Naive thymus-derived CD4-positive, alpha-beta T cell (primary cell): ENCODE measurements at places on chromosomes 7 and 10. TPM values are rescaled to one million over a fixed set of nuclear protein-coding genes. Genes with fewer than 3 reads are reported as not detected.

GRCh38 chr7:96332325-96332724, 10.4 kb upstream of the SLC25A13 start:
- no peaks in the 10 kb centered on the region for H3K36me3 ChIP-seq
- H3K27ac ChIP-seq, result no peak overlapping the region
- no peak overlapping the region for H3K4me3 ChIP-seq
- no peak for DNase-seq
- no peaks in the 10 kb centered on the region for H3K27me3 ChIP-seq

The MMRN2 gene
- polyA plus RNA-seq, result 0.18 TPM

DNA sequence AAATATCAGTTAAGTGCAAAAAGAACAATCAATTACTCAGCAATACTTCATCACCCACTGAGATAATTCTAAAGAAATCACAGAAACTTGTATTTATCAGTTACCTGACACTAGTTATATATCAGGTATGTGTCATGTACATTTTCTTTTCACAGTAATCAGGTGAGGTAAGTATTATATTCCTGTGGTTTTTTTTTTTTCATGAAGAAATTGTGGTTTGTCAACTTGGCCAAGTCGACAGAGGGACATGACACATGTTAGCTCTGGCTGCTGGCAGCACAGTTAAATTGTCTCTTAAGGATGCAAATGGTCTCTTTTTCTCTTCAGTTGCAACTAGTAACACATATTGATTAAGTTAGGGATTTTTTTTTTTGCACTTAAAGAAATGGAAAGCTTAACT, 13.7 kb upstream of the GPR141 start:
- H3K4me1 ChIP-seq, result no peaks in the 10 kb centered on the region
- no peak overlapping the region for H3K4me3 ChIP-seq
- no peak overlapping the region for H3K27ac ChIP-seq
- no peaks in the 10 kb centered on the region for H3K27me3 ChIP-seq

- H3K4me3 ChIP-seq, result no peak overlapping the region
- no peaks in the 10 kb centered on the region for H3K4me1 ChIP-seq
- no peak for DNase-seq
- no peaks in the 10 kb centered on the region for H3K36me3 ChIP-seq
Measured at GRCh38 chr10:6885284-6885683, 305.2 kb upstream of the PRKCQ start.

- no peaks in the 10 kb centered on the region for H3K4me1 ChIP-seq
- no peak overlapping the region for H3K4me3 ChIP-seq
- H3K27ac ChIP-seq, result no peak overlapping the region
Measured at GRCh38 chr7:73507556-73507955, 14.5 kb downstream of the BAZ1B start.

The RBP3 gene
- not detected for polyA plus RNA-seq

The GRM8 gene
- polyA plus RNA-seq, result not detected

DNA sequence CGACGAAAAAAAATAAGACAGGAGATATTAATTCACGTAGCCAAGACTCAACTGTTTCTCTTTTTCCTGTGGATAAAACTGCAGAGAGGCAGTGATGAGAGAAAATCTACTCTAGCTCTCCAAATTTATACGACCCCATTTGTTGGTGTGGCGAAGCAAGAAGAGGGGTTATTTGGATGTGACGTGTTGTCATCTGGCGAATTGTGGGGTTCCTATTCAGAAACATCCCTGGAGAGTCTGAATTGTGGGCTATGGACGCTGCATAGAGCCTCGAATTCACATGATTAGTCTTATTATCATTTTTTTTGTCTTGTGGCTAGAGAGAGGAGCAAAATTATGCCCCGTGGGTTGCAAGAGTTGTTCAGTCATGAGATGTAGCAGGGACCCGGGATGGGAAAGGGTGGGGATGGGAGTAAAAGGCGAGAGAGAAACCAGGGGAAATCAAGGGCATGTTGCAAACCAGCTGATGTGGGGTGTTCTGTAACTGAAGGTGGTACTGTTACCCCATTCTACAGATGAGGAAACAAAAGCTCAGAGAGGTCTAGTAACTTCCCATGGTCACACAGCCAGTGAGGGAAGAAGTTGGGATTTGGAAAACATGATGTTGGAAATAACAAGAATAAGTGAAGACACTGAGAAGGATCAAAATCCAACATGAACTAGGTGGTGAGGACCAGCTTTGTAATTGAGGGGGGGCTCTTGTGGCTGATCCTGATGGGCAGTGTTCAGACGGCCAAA, 69.2 kb upstream of the SFMBT2 start:
- H3K27me3 ChIP-seq, result no peaks in the 10 kb centered on the region
- peak overlapping the region; percentile 8 for H3K4me3 ChIP-seq
- no peak for DNase-seq

DNA sequence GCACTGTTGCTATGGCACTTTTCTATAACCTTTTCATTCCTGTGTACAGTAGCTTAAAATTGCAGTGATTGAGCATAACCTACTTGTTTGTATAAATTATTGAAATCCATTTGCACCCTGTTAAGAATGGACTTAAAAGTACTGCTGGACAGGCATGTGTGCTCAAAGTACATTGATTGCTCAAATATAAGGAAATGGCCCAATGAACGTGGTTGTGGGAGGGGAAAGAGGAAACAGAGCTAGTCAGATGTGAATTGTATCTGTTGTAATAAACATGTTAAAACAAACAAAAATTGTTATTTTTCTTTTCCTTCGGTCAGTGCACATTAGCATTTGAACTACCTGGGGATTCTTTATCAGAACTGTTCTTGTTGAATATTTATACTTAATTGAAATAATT, 57.1 kb upstream of the BAMBI start:
- H3K27ac ChIP-seq, result no peak overlapping the region
- no peak overlapping the region for H3K4me3 ChIP-seq
- no peak for DNase-seq

- no peak overlapping the region for H3K27ac ChIP-seq
- no peak for DNase-seq
- H3K27me3 ChIP-seq, result no peaks in the 10 kb centered on the region
- H3K4me1 ChIP-seq, result no peaks in the 10 kb centered on the region
- H3K4me3 ChIP-seq, result no peak overlapping the region
Measured at GRCh38 chr7:128812514-128813168, 17.6 kb upstream of the FLNC start.

GRCh38 chr7:33853361-33854062, 51.8 kb upstream of the BMPER start:
- no peak overlapping the region for H3K4me3 ChIP-seq
- no peaks in the 10 kb centered on the region for H3K36me3 ChIP-seq
- H3K27ac ChIP-seq, result no peak overlapping the region
- DNase-seq, result no peak

The AZGP1 gene
- not detected for polyA plus RNA-seq

DNA sequence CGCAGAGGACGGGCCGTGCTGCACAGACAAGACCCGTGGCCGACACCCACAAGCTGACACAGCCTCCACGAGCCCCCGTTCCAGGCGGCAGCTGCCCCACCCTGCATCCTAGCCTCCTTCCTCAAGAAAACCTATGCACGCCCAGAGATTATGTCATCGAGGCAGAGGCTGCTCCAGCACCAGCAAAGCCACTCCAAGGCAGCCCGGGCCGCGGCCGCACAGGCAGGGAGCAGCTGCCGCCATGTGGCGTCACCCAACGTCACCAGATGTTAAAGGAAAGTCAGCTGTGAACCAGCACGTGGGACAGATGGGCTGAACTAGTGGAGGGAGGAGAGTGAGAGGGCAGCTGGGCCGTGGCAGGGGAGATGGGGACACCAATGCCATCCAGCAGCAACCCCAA, 59.8 kb downstream of the STK32C start:
- no peak overlapping the region for H3K4me3 ChIP-seq
- no peak overlapping the region for H3K27ac ChIP-seq
- H3K36me3 ChIP-seq, result no peaks in the 10 kb centered on the region
- H3K4me1 ChIP-seq, result no peaks in the 10 kb centered on the region
- no peak for DNase-seq
- no peaks in the 10 kb centered on the region for H3K27me3 ChIP-seq

- DNase-seq, result no peak
- H3K4me3 ChIP-seq, result peak overlapping the region; percentile 34
- no peaks in the 10 kb centered on the region for H3K27me3 ChIP-seq
- peaks cover 74% of the 10 kb centered on the region for H3K4me1 ChIP-seq
- H3K27ac ChIP-seq, result peak overlapping the region; percentile 60
- peaks cover 38% of the 10 kb centered on the region for H3K36me3 ChIP-seq
Measured at GRCh38 chr7:50393076-50393475, 57.1 kb downstream of the FIGNL1 start.

The GPR37 gene
- polyA plus RNA-seq, result not detected

DNA sequence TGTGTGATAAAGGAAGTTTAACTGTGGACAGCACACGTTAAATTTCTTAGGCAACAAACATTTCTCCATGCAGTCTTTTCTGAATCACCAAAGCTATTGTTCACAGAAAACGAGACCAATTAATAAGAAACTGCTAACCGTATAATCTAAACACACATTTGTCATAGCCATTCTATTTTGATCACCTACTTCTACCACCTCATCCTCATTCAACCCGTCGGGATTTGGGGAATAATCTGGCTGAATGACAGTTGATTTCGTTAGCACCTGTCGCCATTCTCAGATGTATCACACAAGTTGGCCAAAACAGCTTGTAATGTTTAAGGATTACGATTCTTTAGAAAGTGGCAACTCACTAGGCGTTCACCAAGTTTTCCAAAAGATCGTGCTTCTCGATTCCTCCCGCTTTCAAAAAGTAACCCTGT, 1.2 kb downstream of the EZH2 start:
- H3K27ac ChIP-seq, result peak overlapping the region; percentile 97
- DNase-seq, result no peak
- H3K27me3 ChIP-seq, result no peaks in the 10 kb centered on the region
- peaks cover 7% of the 10 kb centered on the region for H3K4me1 ChIP-seq
- H3K36me3 ChIP-seq, result no peaks in the 10 kb centered on the region

The PPIF gene
- 8.7 TPM for polyA plus RNA-seq

DNA sequence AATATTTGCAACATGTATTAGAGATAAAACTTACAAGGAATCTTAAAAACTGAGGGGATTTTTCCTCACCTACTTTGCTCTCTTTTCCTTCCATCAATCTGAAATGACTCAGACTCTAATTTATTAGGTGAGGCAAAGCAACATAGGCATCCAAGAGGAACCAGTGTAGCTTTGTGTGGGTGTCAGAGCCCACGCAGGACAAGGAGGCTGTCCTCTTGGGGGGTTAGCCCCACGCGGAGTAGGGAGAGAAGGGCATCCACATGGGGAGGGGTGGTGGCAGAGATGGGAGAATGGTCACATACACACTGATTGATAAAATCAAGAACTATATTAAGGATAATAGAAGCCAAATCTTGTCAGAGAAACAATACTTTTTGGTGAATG, 33.8 kb upstream of the ARMS2 start:
- H3K36me3 ChIP-seq, result peaks cover 3% of the 10 kb centered on the region
- H3K4me1 ChIP-seq, result peaks cover 72% of the 10 kb centered on the region
- no peak overlapping the region for H3K4me3 ChIP-seq
- DNase-seq, result no peak
- no peaks in the 10 kb centered on the region for H3K27me3 ChIP-seq
- peak overlapping the region; percentile 54 for H3K27ac ChIP-seq

The SFRP5 gene
- not detected for polyA plus RNA-seq

The OPN4 gene
- not detected for polyA plus RNA-seq

GRCh38 chr10:69086001-69086509, 1.8 kb upstream of the SRGN start:
- H3K27me3 ChIP-seq, result no peaks in the 10 kb centered on the region
- no peak for DNase-seq
- peaks cover 13% of the 10 kb centered on the region for H3K4me1 ChIP-seq
- H3K36me3 ChIP-seq, result no peaks in the 10 kb centered on the region
- peak overlapping the region; percentile 24 for H3K27ac ChIP-seq
- no peak overlapping the region for H3K4me3 ChIP-seq

GRCh38 chr7:121831351-121831750, 41.6 kb upstream of the PTPRZ1 start:
- no peak overlapping the region for H3K4me3 ChIP-seq
- no peaks in the 10 kb centered on the region for H3K4me1 ChIP-seq
- no peaks in the 10 kb centered on the region for H3K36me3 ChIP-seq

GRCh38 chr7:51062222-51062987, 254.2 kb downstream of the COBL start:
- no peak for DNase-seq
- H3K36me3 ChIP-seq, result no peaks in the 10 kb centered on the region
- no peak overlapping the region for H3K4me3 ChIP-seq
- H3K4me1 ChIP-seq, result no peaks in the 10 kb centered on the region
- no peak overlapping the region for H3K27ac ChIP-seq

GRCh38 chr7:12759151-12759550, 71.7 kb downstream of the ARL4A start:
- no peaks in the 10 kb centered on the region for H3K36me3 ChIP-seq
- H3K27ac ChIP-seq, result no peak overlapping the region
- DNase-seq, result no peak
- H3K27me3 ChIP-seq, result no peaks in the 10 kb centered on the region

The GCC1 gene
- polyA plus RNA-seq, result 21.1 TPM

DNA sequence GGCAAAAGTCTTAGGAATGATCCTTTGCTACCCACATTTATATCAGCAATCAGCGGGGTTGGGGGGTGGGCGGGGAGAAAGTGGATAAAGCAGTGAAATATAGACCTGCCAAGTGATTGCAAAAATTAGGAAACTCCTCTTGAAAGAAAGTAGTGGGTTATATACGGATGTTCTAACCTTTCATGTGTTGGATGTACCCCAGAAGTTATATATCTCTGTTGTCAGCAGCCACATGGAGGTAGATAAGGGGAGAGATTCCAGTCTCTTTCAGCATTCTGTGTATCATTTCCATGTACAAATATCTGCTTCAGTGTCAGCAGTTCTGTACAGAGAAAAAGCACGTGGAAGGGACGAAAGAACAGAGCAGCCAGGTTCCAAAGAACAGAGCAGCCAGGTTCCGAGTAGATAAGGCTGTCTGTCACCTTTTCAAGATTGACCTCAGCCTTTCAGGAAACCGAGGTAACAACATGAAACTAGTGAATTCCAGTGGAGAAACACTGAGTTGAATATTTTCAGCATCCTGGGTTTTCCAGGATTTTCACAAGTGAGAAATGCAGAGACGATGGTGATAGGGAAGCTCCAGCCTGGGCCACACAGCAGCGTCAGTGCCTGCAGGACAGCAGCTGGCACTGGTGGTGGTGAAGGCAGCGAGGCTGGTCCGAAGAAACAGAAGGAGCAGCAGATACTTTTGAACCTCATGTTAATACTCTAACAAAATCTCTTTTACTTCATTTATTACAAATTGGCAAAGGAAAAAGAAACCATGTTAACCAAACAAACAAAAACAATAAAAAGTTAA, 212.3 kb downstream of the C7orf25 start:
- H3K4me1 ChIP-seq, result no peaks in the 10 kb centered on the region
- H3K36me3 ChIP-seq, result no peaks in the 10 kb centered on the region
- no peak for DNase-seq
- H3K4me3 ChIP-seq, result no peak overlapping the region
- H3K27ac ChIP-seq, result no peak overlapping the region

- H3K4me1 ChIP-seq, result no peaks in the 10 kb centered on the region
- no peak overlapping the region for H3K27ac ChIP-seq
- H3K36me3 ChIP-seq, result no peaks in the 10 kb centered on the region
- H3K27me3 ChIP-seq, result no peaks in the 10 kb centered on the region
- H3K4me3 ChIP-seq, result no peak overlapping the region
Measured at GRCh38 chr7:138945154-138945553, 36.0 kb downstream of the KIAA1549 start.

DNA sequence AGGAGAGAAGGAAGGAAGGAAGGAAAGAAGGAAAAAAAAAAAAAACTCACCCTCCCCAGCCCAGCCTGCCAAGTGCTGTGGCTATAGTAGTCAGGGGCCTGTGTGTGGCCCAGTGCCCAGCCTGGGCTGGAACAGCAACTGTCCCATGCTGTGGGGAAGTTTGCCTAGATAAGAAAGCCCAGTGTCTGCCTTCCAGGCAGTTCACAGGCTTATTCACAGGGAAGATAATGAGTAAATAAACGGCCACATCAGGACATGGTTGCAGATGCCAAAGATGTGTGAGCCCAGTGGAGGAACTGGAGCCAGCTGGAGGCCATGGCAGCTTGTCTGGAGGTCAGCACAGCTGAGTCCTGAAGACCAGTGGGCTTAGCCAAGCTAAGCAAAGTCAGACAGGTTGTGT, 132.4 kb upstream of the FOXK1 start:
- no peak overlapping the region for H3K4me3 ChIP-seq
- no peaks in the 10 kb centered on the region for H3K4me1 ChIP-seq
